ENCODE measurements at places on chromosomes 12 and 14.

DNA sequence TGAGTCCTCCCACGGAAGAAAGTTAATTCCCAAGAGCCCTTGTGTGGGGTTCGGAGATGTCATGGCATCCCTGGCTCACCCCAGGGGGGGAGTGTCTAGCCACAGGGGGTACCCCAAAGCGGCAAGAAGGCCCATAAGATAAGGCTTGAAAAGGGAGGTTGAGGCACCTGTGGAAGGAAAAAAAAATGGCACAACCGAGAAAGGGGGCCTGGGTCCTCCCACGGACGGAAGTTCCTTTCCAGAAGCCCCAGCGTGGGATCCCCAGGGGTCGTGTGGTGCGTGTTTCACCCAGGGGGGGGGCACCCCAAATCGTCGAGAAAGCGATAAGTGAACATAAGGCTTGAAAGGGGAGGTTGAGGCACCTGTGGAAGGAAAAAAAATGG, 266.7 kb downstream of the ALG10 start:
- DNase-seq: no peak

DNA sequence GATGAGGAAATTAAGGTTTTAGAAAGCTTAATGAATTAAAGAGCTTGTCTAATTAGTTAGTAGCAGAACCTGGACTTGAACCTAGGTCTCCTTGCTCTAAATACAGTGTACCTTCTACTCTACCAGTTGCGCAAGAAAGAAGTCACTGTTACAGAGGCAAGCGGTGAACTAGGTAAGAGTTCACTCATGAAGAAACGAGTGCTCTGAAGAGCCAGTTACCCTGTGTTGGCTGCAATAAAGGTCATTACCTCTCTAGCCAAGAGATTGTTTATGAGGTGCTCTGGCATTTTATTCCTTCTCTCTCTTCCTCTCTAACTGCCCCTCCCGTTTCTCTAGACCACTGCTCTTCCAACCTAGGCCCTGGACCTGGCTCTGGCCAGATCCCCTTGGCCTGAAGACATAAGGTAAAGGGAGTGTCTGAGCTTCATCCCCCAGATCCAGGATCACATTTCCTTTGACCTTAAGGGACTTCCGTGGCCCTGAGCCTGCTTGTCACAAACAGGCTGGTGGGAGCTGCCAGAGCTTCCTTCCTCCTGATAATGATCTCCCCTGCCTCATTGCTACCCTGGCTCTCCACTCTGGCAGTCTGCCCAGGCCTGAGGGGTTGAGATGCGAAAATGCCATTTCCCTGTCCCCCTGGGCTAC, 1.9 kb downstream of the RNASE7 start:
- DNase-seq: no peak

- DNase-seq: no peak
Measured at GRCh38 chr14:81433378-81433777, 33.3 kb upstream of the STON2 start.

DNA sequence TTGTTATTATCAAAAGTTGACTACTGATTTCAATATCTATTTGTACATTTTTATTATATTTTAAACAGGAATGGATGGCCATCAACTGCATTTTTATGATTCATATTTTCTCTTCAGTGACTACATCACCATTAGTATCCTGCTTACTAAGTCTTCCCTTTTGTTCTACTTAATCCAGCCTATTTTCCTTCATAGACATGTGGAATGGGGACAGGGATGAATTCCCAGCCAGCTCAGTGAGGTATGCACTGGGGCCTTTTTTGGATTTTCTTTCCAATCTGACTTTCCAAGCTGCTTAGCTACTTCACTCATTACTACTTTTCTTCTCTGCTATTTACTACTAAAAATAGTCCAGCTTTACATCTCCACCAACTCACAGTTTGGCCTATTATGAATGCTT, 38.4 kb downstream of the AKAP6 start:
- DNase-seq: no peak

GRCh38 chr14:78764240-78764639, 594.1 kb downstream of the NRXN3 start:
- DNase-seq: no peak

GRCh38 chr14:92409043-92409442, 86.1 kb downstream of the SLC24A4 start:
- no peak for DNase-seq

DNA sequence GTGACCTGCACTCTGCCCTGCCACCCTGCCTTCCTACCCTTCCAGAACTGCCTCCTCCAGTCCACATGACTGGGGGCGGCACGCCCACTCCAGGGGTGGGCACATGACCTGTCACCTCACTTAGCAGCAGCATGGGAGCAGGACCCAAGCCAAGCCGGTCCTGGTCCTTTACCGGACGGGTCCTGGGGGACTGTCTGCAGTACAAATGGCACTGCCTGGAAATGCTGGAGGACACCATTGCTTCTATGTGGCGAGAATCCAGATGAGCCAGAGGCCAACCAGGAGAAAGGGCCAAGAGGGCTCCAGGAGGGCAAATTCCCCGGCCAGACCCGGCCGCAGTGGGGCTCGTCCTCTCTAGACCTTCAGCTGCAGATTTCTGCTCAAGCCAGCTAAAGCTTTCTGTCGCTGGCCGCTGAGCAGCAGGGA, 33.1 kb downstream of the ITPK1 start:
- DNase-seq: no peak

DNA sequence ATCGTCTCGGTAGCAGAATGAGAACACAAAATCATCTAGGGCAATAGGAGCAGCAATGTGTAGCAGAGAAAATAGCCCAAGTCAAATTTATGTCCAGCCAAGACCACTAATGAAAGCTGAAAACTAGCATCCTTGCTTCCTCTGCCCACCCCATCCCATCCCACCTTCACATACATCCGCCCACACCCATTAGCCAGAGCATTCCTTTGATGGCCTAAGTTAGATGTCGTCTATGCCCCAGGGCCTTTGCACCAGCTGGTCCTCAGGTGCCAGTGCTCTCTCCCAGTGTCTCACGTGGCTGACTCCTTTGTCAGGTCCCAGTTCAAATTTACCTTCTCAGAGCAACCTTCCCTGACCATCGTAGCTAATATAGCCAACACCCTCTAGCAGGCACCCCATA, 17.8 kb upstream of the PPP2R5C start:
- DNase-seq: no peak

- DNase-seq: no peak
Measured at GRCh38 chr12:50065726-50066310, 8.4 kb downstream of the ASIC1 start.

DNA sequence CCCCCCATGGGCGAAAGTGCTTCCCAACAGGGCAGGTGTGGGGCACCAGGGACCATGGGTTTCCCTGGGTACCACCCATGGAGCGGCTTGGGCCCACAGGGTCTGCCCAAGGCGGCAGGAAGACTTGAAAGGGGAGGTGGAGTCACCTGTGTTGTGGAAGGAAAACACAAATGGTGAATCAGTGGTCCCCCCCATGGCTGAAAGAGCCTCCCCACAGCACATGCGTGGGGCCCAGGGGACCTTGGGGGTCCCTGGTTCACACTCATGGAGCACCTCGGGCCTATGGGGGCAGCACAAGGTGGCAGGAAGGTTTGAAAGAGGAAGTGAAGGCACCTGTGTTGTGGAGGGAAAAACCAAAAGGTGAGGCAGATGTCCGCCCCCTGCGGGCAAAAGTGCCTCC, 581.9 kb downstream of the ALG10 start:
- no peak for DNase-seq

GRCh38 chr14:64855721-64856528, 23.8 kb downstream of the SPTB start:
- no peak for DNase-seq

DNA sequence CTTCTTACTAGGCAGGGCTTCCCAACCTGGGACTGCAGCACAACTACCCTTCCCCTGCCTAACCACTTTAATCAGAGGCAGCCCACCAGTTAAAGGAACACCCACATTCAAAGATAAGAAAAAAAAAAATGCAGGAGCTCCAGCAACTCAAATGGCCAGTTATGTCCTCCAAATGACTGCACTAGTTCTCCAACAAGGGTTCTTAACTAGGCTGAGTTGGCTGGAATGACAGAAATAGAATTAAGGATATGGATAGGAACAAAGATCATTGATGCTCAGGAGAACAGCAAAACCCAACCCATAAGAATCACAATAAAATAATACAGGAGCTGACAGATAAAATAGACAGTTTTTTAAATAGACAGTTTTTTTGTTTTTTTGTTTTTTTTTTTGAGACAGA, 154.2 kb downstream of the PLCZ1 start:
- no peak for DNase-seq

GRCh38 chr12:43008953-43009845, 419.7 kb upstream of the PRICKLE1 start:
- DNase-seq: no peak

- no peak for DNase-seq
Measured at GRCh38 chr12:29082522-29082921, 66.6 kb upstream of the FAR2 start.

- no peak for DNase-seq
Measured at GRCh38 chr12:16020031-16020430, 108.9 kb downstream of the DERA start.

- no peak for DNase-seq
Measured at GRCh38 chr14:57293866-57294837, 25.4 kb downstream of the AP5M1 start.

DNA sequence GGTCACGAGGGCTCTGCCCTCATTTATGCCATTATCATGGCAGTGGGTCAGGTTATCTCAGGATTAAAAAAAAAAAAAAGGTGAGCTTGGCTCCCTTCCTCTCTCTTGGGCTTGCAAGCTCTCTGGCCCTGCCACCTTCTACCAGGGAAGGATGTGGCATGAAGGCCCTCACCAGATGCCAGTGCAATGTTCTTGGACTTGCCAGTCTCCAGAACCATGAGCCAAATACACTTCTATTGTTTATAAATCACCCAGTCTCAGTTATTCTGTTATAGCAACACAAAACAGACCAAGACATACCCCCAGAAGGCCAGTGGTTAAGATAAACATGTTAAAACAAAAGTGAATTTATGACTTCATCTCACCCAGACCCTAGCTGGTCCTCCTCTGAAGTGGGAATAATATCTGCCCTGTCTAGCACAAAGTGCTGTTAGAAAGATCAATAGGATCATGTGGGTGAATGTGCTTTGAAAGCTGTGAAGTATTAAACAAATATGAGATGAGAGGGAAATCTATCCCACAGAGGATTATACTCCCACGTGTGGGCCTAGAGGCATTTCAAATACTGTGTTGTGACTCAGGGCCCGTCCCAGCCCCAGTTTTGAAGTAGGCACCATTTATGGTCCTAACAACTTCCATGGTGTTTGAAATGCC, 88.6 kb downstream of the NINJ2 start:
- DNase-seq: no peak

DNA sequence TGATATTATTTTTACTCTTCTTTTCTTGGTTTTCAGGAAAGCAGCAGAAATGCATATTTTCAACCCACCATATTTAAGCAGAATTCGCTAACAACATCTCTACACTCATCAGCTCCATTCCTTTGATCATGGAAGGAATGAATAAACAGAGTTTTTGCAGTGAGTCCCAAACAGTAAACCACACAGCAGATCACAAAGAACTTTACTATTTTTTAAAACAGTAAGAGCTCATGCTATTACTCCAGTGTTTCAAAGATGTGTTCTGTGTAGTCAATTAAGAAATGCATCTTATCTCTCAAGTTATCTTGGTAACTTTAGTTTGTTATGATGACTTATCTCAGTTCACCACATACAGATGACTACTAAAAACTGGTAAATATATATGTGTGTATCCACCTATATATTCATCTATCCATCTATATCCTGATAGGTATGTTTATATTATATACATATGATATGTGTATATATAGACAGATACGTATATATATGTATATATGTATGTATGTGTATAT, 843.5 kb downstream of the BCL11B start:
- no peak for DNase-seq

GRCh38 chr12:59668674-59669073, 72.8 kb downstream of the SLC16A7 start:
- no peak for DNase-seq

GRCh38 chr12:130948136-130948535, 5.6 kb upstream of the ADGRD1 start:
- DNase-seq: no peak

DNA sequence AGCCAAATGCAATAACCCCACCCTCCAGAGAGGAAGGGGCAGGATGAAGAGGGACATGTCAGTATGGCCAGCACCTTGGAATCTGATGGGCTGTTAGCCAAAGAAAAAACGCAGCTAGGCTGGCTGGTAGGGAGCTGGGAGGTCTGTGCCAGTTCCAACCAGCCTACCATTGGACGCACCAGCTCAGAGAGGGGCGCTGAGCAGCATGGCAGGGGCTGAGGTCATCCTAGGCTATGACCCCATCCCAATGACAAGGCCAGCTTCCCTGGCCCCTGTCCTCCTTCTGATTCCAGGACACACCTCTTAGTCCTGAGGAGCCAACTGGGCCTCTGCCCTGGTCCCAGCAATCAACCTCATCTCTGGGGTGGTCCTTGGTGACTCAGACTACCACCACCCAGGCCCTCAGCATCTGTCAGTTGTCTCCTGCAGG, 12.2 kb downstream of the ACTN1 start:
- DNase-seq: no peak

- peak; percentile 19 for DNase-seq
Measured at GRCh38 chr12:87995581-87996178, 33.5 kb downstream of the C12orf50 start.

- no peak for DNase-seq
Measured at GRCh38 chr14:89000007-89000942, 175.8 kb downstream of the TTC8 start.

DNA sequence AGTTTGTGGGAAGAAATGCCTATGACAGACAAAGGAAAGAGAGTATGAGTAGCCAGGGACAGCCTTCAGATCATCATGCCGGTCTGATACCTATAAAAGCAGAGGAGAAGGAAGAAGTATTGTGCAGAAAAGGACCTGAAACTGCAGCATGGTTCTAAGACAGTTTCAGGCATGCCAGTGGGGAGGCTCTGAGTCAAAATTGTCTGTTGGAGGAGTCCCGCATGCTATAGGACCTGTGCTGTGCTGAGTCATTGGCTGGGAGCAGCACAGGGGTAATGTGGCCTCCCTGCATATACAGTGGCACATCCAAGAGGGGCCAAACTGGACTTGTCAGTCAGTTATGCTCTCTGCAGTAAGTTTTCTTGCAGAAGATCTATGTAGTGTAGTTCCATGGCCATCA, 40.7 kb downstream of the NEUROD4 start:
- DNase-seq: no peak

DNA sequence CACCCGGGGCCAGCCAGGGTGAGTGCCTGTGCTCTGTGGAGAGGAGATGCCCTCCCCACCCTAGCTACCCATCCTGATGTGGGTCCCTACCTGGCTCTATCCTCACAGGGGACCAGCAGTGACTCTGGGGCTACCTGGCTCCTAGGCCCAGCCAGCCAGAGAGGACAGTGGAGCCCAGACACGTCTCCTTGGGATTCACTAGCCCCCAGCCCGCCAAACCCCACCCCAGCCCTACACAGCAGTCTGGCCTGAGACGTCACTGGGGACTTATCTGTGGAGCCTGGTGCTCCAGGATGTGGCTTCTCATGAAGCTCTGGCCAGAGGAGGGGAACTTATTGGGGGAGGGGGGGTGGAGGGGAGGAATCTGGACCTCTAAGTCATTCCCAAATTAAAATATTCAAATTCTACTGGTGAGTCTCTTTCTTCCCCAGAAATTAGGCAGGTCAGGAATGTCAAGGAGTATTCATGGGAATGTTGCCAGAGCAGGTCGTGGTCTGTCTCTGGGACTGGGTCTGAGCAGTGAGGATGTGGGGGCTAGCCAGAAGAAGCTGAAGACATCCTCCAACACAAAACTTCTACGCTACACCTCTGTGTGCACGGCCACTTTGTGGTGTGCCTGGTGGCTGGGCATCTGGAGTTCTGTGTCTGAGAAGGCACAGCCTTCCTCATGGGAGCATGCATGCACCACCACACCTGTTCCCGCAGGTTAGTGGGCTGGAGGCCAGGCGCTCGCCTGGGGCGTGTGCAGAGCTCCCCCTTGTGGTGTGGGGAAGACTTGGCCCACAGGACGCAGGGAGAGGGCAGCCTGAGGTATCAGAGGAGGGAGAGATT, 2.7 kb downstream of the CMTM5 start:
- peak; percentile 53 for DNase-seq

Data from CD4-positive, alpha-beta T cell treated with Interleukin-4 for 4 hours (primary cell).